Midbrain (tissue), 1 donor: ENCODE measurements at places on chromosomes 16 and 17.

DNA sequence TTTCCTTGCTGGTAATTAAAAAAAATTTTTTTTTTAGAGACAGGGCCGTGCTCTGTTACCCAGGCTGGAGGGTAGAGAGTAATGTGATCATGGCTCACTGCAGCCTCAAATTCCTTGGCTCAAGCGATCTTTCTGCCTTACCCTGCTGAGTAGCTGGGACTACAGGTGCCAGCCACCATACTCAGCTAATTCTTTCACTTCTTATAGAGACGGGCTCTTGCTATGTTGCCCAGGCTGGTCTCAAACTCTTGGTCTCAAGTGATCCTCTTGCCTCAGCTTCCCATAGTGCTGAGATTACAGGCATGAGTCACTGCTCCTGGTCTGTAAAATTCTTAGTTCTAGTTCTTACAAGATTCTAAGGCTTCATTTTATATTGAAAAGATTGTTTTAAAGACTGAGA is 11.1 kb downstream of the SMIM36 start:
- no peak for DNase-seq

GRCh38 chr16:11340710-11341109 is 4.5 kb upstream of the RMI2 start:
- no peak for DNase-seq

DNA sequence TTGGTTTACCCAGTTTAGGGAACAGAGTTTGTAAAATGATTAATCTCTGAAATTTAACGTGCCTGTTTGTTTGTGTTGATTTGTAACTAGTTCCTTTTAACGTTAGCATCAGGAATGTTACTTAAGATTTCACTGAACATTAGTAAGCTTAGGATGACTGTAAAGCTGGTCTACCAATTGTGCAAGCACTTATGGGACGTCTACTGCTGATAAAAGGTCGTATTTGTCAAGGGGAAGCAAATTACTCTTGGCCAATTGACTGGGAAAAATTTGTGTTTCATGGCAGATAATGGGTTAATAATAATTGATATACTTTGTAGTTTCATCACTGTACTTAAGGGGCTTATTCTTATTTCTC is 11.8 kb downstream of the METTL9 start:
- no peak for DNase-seq

DNA sequence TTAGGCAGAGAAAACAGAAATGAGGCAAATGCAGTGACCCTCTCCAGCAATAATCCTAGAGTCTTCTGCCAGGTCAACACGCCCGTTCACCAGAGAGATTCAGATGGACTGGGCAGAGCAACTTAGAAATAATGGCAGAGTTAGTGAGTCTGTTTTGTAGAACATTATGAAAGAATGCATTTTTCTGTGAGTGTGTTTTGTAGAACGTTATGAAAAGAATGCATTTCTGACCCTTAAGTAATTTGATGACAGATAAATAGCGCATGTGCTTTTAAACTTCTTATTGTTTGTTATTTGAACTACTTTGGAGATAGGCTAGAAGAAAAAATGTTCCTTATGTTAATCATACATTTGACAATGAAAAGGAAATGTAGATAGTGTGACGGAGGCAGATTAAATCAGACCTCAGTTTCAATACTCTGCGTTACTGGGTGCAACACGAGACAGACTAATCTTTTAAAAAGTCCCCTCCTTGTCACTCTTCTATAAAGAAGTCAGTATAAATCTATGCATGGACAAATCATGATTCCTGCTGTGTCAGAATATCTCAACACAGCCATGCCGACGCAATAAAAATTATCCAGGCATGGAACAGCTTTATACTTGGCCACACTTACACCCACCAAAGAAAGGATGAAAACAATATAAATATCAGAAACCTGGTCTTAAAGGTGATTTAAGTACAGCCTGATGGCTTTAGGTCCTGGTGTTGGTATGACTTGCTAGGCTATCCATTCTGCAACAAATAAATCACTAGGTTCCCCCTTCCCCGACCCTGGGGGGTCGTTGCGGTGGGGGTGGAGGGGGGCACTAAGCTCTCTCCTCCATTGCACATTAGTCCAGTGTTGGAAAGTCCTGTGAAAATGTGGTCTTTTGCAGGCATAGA is 47.8 kb downstream of the MARCHF10 start:
- DNase-seq, result no peak

- DNase-seq, result no peak
These were observed 128.8 kb downstream of the CYB561 start for GRCh38 chr17:63317166-63317840.

GRCh38 chr16:23924128-23924527 is 88.3 kb downstream of the PRKCB start:
- no peak for DNase-seq

DNA sequence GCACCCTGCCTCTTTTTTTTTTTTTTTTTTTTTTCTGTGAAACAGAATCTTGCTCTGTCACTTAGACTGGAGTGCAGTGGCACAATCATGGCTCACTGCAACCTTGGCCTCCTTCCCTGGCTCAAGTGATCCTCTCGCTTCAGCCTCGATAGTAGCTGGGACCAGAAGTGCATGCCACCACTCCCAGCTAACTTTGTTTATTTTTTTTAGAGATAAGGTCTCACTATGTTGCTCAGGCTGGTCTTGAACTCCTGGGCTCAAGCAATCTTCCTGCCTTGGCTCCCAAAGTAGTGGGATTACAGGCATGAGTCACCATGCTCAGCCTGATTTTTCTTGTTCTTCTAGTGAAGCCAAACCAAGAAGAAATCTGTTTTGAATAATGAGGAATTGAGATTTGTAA is 25.0 kb downstream of the CDK12 start:
- DNase-seq, result no peak

DNA sequence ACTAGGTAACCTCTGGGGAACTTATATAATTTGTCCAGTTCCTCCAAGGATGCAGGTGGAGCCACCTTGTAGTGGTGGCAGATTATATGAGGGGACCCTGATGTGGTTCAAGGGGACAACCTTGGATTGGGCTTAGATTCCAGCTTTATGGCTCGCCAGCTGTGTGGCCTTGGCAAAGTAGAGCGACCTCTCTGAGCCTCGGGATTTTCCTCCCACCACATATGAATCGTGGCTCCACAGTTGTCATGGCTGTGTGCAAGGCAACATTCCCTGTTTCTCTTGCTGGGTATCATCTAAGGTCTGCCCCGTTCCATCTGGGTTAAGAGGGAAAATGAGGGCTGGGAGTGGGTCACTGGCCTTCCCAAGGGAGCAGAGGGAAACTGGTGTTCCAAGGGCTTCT is 104.6 kb downstream of the RAB11FIP4 start:
- no peak for DNase-seq
